ENCODE measurements at places on chromosomes 1 and 21.

- DNase-seq: no peak
Measured at GRCh38 chr1:34532113-34532512, 222.7 kb upstream of the GJB5 start.

- no peak for DNase-seq
Measured at GRCh38 chr21:17343055-17343454, 169.8 kb upstream of the CXADR start.

- no peak for DNase-seq
Measured at GRCh38 chr1:208759255-208759654, 515.1 kb upstream of the PLXNA2 start.

- DNase-seq: no peak
Measured at GRCh38 chr1:156165083-156165482, 11.7 kb downstream of the SEMA4A start.

DNA sequence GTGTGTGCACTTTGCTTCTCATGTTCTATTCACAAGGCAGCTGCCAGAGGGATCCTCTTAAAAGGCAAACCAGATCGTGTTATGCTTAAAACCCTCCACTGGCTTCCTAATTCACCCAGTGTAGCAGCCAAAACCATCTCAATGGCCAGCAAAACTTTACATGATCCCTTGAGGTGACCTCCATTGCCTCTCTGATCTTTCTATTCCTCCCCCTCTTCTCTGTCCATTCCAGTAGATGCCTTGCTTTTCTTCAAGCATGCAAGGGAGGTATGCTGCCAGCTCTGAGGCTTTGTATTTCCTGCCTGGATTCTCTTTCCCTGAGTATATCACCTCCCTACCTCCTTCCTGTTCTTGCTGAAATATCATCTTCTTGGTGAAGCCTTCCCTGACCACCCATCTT lies 93.2 kb upstream of the KCNK2 start:
- DNase-seq: no peak

GRCh38 chr1:228766788-228767187 lies 31.5 kb downstream of the RHOU start:
- DNase-seq: no peak

DNA sequence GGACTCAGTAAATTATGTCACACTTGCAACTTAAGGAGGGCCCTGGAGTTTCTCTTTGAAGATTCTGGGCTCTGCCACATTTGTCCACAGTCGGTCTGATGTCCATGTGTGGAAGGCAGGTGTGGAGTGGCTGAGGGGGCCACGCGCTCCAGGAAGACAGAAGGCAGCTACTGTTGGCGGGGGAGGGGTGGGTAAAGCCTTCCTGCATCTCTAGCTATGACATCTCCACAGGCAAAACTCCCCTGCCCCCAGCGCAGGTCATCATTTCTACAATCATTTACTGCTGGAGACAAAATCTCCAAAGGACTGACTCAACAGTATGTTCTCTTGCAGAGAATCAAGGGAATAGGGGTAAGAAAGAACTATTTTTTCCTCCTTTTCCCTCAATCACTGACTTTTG lies 11.4 kb upstream of the TSPEAR start:
- no peak for DNase-seq

GRCh38 chr1:8359617-8360481 lies 41.9 kb downstream of the SLC45A1 start:
- no peak for DNase-seq

DNA sequence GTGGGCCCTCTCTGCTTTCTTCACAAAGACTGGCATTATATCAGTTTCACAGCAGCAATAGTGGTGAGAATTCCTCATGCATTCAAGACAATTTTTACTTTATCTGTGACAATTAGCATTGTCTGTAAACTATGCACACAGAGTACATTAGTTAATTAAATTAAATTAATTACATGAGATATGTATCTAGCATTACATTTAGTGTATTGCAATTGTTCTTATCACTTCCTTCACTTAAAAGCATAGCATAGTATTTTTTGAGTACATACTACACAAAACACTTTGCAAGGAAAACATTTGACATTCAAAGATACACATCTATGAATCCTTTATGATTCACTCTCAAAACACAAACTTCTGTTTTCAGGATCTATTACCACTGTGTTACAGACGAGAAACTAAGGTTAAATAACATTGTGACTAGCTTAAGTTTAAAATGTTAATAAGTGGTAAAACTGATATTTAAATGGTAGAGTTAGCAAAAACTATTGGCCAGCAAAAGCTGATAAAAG lies 1542.6 kb downstream of the PLA2G4A start:
- no peak for DNase-seq

DNA sequence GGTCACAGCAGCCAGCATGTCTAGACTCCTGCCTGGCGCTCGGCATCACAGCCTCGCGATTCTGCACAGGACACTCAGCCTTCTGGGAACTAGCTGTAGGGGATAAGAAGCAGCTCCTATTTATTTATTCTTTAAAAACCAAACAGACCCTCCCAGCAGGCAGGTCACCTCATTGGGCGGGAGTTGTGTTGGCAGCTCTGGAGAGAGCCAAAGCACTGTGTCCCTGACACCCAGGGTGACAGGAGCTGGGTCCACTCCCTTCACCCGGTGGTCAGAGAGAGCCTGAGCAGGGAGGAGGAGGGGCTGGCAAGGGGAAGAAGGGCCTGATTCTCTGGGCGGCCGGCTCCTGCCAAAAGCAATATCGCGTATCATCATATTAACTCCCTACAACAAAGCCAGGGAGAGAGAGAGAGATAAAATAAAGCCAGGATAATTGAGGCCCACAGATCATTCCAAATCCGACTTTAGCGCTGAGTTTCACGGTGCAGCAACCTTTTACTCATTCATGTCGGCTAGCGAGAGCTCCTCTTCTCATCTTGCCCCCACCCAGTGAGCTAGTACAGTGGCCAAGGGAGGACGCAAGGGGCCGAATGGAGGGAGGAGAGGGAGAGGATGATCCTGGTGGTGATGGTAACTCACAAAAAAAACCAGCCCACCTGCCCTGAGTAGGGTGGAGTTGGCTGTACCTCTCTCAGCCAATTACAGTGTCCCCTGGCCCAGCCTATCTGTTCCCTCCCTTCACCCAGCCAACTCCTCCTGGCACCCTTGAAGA lies 79.8 kb upstream of the IFFO2 start:
- no peak for DNase-seq

DNA sequence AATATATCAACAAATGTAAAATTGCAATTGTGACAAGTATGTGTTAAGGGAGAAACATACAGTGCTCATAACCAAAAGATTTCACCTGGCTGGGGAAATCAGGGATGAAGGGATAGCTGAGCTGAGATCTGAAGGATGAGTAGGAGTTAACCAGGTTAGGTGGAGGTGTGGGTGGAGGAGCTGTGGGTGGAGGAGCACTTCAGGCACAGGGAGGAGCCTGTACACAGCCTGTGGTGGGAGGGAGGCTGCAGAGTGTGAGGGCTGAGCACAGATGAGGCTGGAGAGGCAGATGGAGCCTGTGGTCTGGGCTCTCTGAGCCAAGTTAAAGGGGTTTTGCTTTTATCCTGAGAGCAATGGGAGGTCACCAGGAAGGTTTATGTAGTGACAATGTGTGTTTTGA lies 111.9 kb downstream of the XCL2 start:
- DNase-seq: no peak

DNA sequence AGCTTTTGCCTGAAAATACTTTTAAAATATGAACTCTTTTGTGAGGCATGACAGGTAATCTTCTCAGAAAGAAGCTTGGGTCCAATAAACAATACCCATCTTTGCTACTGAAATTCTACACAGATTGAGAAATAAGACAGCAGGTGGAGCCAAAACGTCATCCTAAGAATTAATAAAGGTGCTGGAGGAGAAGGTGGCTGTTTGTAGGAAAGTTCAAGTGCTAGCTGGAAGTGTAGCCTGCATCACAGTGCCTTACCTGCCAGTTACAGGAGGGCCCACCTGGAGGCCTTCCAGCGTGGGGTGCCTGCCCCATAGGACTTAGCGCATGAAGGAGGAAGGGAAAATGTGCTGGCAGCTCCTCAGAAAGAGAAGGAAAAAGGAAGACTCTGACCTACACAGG lies 93.7 kb downstream of the TTC3 start:
- DNase-seq: no peak

- no peak for DNase-seq
Measured at GRCh38 chr1:74427681-74428080, 84.7 kb downstream of the LRRC53 start.

GRCh38 chr1:200468264-200469001 lies 58.6 kb upstream of the ZNF281 start:
- no peak for DNase-seq

DNA sequence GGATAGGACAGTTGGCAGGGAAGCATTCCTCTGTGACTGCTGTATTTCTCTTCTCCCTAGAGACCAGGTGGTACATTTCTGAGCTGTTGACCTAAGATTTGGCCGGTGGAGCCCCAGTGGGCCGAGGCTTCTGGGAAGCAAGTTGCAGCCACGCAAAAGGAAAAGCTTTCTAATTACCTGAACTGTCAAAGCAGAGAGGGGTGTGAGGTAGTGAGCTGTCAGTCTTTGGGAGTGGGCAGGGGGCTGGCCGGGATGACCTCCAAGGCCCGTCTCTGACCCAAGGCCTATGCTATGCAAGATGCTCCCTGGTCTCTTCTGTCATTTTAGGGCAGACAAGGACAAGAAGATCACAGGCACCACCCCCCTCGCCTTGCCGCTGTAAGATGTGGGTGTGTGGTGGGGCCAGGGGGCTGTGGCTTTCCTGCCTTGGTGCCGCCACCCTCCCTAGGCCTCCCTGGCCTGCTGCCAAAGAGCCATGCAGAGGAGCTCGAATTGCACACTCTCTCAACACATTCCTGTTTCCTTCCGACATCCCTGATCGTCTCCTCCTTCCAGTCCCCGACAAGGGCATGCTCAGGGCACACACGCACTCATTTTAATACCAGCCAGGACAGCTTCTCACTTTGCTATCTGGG lies 7.7 kb downstream of the PADI1 start:
- no peak for DNase-seq

DNA sequence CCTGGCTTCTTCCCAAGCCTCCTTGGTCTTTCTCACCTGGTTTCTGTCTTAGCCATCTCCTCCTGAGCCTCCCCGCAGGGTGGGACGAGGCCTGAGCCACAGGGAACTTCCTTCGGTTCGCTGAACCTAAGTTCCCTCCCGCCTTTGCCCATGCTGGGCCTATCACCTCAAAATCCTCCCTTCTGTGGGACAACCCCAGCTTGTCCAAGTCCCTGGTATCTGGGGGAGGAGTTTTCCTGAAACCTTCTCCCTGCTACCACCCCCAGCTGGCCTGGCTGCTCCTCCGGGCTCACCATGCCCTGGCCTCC lies 27.7 kb upstream of the VPS13D start:
- no peak for DNase-seq

- DNase-seq: no peak
Measured at GRCh38 chr1:235671992-235672391, 22.4 kb upstream of the GNG4 start.

DNA sequence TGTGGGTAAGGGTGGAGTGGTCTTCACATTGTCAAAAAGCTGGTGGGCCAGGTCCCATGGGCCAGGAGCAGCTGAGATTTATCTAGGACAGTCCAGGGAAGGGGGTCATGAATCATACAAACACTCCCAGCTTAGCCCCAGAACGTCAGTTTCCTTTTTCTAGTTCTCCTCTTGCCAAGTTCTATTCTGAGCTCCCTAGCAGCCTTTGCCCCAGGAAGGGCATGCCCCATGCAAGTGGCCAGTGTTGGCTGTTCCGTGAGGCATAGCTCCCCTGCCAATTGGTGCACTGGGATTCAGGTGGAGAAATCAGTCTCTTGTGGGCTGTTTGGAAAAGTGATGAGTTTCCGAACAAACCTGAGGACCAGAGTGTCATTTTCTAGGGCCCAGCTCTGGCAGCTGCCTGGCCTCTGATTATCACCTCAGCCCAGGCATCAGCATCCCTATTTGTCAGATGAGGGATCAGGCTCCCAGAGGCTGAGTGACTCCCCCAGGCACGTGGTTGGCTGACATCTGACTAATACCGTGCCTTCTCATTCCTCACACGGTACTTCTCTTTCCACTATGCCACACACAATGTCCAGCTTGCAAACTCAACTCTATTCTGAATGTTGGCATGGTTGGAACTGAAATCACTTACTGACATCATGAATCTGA lies 14.2 kb upstream of the MYOM3 start:
- DNase-seq: no peak

DNA sequence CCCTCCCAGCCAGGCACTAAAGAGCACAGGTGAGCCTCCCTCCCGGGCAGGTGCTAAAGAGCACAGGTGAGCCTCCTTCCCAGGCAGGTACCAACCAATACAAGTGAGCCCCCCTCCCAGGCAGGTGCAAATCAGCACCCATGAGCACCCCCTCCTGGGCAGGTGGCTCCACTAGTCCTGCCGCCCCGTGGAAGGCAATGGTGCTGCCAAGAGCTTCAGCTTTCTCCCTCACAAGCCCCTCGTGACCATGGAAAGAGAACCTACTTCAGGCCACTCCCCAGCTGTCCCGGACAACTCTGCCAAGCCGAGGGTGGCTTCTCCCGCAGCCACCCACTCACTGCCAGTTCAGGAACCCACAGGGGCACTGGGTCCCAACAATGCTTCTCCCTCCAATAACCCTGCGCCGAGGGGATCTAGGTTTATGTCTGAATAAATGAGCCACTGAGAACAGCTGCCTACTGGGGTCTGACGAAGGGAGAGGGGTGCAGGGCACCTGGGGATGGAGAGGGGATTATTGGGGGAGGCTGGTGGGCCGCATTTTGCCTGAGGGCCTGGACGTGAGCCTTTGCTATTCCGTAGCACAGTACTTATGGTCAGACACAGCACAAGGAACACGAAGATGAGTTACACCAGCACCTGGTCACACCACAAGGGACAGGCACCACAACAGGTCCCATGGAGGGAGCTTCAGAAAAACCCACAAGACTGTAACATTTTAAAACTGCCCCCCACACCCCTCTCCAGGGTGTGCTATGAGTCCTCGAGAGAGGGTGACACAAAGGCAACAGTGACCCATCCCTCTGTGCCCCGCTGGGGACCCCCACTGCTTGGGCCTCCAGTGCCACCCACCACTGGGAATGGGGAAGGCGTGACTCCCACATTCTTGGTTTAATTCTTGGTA lies 46.3 kb downstream of the PRDM15 start:
- DNase-seq: no peak

GRCh38 chr1:164891615-164892014 lies 332.6 kb downstream of the PBX1 start:
- DNase-seq: no peak

DNA sequence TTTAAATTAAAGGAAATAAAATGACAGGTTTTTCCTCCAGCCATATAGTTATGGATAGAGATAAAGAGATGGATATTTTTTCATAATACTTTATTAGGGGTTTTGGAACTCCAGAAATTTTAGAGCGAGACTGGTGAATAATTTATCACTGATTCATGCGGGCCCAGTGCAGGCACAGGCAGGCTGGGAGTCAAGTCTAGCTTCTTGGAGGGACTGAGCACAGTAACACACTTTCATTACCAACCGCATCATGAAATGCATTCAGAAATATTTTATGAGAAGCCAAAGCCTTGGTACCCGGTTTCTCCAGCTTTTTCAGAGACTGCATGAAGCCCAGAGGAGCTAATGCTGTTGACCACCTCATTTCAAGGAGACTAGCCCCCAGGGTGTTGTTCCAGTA lies 215.6 kb downstream of the TNR start:
- DNase-seq: no peak
